GM10248 (cell line): ENCODE measurements at places on chromosomes 7 and 10.

- DNase-seq: no peak
Measured at GRCh38 chr7:38565289-38565688, 65.9 kb downstream of the AMPH start.

DNA sequence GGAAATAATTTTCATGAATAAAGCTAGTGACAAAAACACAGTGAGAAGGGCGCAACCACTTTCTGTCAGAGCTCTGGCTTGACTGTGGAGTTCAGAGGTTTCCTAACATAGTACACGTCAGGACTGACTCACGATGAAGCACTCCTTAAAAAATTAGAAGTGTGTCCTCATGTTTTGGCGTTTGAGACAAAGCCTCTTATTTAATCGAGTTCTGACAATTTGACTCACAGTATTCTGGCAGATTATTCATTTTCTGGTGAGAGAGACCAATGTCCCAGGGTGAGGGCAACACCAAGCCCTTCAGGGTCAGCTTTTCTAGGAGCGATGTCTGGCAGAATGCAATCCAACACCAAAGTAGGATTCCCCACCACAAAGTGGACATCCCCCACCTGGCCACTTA, 108.7 kb downstream of the DIP2C start:
- no peak for DNase-seq

DNA sequence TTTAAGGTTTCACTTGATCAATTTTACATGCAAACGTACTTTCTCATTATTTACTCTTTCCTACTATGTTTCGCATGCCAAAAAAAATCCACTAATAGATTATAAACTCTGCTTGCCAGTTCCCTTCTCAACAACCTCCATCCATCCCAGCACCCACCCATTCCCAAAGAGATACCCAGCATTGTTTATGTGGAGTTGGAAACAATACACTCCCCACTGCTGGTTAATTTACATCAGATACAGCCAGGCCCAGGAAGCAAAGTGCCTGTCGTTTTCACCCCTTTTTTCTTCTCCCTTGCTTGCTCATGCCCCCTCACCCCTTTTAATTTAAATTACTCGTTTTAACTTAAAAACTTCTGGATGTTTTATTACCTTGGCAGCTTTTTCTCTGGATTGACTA, 59.9 kb downstream of the HIBADH start:
- DNase-seq: no peak

GRCh38 chr7:134703782-134704181, 57.1 kb downstream of the BPGM start:
- no peak for DNase-seq

DNA sequence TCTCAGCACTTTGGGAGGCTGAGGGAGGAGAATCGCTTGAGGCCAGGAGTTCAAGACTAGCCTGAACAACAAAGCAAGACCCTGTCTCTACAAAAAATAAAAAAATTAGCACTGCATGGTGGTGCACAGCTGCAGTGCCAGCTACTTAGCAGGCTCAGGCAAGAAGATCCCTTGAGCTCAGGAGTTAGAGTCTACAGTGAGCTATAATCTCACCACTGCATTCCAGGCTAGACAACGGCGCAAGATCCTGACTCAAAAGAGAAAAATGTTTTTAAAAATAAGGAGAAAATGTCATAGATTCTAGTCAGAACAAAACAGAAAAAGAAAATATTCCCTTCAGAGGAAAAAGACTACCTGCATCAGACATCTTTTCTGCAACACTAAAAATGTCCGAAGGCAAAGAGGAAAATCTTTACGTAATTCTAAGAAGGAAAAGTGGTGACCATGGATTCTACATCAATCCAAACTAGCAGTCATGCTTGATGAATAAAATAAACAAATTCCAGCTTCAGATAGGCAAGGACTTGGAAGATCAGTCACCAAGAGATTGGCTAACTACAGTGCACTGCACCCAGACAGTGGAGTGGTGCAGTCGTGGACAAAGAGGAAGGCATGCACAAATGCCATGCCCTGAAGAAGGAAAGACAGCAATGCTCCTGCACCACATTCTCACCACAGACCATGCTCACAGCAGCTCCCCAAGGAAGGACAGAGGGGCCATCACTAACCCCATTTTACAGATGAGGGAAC, 54.3 kb downstream of the ERCC6 start:
- no peak for DNase-seq

GRCh38 chr7:158252837-158253669, 334.6 kb downstream of the PTPRN2 start:
- no peak for DNase-seq

GRCh38 chr10:106608066-106608465, 556.4 kb downstream of the SORCS1 start:
- no peak for DNase-seq

- DNase-seq: no peak
Measured at GRCh38 chr10:90915766-90916075, 5.2 kb downstream of the ANKRD1 start.

- no peak for DNase-seq
Measured at GRCh38 chr10:5526691-5527331, 2.0 kb downstream of the CALML3 start.

DNA sequence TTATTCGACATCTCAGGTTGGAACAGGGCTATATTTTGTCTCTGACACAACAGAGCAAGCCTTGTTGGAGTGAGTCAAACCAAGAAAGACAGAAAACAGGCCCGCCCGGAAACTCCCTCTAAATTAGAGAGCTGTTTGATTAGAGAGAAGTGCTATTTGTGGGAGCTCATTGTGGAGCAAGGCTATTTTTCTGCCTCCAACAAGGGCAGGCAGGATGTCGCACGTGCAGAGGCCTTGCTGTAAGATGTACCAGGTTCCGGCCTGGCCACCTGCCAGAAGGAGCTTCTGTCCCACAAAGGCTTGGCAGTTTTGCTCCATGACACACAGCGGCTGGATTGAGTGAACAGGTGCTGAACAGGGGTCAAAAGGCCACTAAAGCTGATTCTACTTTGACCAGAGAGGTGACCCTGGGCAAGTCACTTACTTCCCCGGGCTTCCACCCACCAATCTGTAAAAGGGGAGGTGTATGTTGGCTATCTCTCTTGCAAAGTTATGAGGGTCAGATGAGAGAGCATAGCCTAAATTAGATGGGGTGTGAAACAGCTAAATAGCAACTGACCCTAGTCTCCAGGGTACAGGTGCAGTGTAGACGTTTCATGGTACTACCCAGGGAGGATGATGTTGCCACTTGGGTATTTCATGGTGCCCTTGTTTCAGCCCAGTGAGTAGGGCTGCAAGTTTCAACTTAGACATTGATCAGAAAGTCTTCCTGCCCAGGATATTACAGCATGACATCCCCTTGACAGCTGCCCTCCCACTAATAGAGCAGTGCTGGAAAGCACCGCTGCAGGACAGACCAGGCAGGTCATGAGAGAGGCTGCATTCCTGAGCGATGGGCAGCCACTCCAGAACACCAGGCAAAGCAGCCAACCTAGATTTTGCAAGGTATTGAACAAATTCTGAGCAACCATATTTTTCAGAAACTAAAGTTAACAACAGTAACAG, 62.0 kb downstream of the VSTM4 start:
- DNase-seq: peak; percentile 41

DNA sequence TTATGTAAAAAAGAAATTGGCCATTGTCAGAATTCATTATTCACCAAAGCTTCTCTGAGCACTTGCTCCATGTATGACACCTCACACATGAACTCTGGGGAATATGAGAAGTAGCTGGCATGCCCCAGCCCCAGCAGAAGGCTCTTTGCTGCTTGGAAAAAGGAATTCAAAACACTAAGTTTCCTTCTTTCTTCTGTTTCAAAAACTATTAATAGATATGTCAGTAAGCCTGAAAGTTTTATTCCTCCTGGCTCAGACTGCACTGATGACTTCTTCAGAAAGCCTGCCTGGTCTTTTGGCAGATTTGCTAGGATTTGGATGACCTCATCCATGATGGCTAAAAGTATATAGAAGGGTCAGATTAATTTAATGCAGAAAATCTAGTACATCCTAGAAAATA, 511.0 kb downstream of the GFRA1 start:
- DNase-seq: no peak

DNA sequence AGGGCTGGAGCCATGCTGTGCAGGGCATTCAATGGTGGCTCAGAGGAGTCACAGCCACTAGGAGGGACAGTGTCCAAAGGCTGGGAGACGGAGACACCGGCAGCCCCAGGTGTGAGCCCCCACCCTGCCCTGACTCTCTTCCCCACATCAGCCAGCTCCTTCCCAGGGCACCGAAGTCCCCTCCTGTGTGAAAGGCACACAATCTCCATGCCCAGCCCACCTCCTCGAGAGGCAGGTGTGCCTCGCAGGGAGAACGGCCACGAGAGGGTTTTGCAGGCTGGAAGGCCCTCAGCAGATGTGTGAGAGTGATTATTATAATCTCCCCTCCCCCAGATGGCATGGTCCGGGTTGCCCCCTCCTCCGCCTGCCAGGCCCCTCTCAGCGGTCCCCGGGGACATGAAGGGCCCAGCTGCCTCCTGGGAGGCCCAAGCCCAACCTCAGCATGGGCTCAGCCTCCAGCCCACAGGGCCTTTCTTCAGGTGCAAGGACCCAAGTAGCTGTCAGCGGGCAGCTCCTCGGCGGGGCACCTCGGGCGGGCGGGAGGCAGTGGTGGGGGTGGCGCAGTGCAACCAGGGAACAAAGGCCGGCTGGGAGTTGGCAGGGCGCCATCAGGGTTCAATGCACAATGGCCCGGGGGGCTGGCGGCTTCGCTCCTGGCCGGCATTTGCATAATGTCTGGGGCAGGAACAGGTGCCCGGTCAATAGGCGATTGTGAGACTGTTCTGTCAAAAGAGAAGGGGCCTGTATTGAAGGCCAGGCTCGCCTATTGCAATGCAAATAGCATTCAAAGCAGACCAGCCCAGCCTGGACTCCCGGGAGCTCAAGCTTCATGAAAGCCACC, 155.3 kb upstream of the ZMIZ1 start:
- DNase-seq: no peak

DNA sequence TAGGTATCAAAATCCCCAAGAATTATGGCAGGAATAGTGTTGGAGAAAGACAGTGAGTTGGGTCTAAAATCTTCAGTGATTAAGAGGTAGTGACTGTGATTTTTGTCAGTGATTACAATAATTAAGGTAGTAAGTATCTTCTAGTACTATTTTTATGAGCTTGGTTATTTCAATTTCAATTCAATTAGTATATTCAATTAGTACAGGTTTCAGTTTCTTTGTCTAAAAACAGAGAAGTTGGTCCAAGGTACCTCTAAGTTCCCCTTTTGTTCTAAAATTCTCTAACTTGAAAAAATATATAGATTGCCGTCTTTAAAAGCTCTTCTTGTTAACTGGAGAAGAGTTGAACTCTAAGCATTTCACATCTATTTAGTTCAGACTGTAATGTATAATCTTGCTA, 82.9 kb downstream of the OTUD1 start:
- DNase-seq: no peak

DNA sequence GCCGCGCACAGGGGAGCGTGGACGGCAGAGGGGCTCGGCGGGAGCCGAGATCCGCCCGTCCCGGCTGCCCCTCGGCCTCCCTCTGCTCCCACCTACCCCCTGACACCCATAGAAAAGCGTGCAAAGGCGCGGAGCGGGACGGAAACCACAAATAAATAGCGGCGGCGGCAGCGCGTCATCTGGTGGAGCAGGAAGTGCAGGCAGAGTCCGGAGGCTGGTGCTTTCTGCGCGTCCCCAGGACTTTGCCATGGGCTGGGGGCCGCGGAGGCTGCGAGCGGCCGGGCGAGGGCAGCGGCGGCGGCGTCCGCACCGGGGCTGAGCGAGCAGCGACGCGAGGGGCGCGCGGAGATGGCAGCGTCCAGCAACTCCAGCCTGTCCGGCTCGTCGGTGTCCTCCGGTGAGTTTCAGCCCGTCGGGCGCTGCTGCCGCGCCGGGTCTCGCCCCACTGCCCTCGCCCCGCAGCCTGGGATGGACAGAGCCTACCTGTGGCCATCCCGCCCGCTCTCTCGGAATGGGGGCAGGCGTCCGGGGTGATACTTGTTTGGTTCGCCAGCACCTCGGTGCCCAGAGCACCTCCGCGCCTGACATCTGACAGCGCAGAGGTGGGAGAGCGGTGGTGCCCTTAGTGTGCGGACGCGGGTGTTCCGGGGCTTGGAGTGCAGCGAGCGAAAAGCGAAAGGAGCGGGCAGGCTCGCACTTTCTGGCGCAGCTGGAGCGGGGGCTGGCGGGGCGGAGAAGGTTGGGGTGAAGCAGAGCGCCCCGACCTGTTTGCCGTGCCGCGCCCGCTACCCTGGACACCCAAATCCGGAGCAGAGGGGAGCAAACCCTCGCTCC, at the start of gene CHN2:
Gene CHN2 (plus strand): TSS at position 182 of the 834 bp plus-strand sequence.
- peak; percentile 21 for DNase-seq

DNA sequence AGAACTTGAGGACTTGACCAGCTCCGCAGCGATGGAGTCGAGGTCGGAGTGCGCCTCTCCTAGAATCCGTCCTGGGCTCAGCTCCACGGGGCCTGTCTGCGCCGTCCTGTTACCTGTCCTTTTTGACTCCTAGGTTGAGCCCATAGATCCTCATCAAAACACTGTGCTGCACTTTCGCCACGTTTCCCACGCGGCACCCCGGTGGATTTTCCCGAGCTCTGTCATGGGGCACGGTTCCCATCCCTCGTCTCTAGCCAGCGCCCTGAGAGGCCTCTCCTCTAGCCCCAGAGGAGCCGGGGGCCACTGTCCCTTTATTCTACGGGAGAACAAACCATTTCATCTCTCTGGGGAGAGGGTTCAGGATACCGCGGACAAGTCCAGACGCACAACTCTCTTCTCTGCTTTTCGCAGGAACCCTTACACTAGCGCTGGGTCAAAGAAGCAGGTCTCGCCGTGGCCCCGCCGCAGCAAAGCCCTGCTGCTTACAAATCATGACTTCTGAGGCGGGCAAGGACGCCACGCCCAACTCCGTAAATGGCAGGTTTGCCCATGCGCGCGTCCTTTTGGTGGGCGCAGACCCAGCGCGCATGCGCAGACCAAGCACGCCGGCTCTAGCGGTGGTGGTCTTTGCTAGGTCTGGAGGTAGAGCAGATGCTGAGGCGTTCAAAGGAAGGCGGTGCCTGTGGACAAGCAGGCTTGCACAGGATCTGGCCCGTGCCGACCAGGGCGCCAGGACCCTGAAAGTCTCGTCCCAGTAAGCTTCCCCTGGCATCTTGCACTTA, 10.3 kb upstream of the ANKRD7 start:
- DNase-seq: peak; percentile 89

DNA sequence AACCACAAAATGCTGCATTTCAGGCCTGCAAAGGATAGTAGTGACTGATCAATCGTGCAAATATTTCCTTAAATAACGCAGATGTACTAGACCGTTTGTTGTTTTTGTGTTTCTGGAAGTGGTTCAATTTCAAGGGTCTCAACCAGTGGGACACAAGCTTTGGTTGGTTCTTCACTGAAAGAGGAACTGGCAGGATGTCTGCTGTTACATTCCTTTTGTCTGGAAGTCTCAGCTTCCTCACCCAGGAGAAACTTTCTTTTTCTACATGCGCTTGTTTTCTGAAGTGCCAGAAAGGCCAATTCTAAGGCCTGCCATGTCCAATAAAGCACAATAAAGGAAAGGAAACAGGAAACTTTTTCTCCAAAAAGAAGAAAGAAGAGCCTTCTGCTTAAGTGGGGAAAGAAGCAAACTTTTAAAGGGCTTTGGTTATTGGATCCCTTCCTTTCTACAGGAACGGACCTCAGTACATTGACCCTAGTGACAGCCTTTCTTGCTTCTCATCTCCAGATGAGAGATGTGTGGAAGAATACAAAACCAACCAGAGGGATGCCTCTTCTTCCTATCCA, 4.1 kb downstream of the DKK1 start:
- no peak for DNase-seq

- no peak for DNase-seq
Measured at GRCh38 chr10:29344073-29344820, 55.4 kb downstream of the LYZL1 start.

GRCh38 chr7:44727937-44728262, 20.7 kb upstream of the ZMIZ2 start:
- DNase-seq: no peak
